Vagina (tissue), 2 donors: ENCODE measurements at places on chromosomes 12 and 14.

DNA sequence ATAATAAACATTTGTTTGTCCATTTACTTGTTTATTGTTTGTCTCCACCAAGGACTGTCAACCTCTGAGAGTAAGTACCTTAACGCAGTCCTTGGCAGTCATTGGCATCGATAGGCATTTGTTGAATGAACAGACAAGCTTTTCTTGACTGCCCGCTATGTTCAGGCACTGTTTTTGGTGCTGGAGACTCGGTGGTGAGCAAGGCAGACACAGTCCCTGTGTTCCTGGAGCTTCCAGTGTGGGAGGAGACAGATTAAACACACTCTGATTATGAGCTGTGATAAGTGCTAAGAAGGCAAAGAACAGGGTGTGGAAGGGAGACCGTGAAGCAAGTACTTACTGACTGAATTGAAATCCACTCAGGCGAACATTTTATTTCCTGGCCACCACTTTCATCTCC lies 1.2 kb downstream of the ATP6V0A2 start:
- no peak for DNase-seq

DNA sequence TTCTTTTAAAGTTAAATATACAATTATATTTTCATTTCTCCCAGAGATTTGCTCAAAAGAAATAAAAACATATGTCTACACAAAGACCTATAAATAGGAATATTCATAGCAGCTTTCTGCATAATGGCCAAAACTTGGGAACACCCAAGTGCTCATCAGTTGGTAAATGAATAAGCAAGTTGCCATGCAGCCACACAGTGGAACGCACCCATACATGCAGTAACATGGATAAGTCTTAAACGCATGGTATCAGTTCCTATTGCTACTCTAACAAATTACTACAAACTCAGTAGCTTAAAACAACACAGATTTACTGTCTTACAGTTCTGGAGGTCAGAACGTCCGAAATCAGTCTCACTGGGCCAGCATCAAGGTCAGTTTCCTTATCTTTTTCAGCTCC lies 78.5 kb downstream of the DPF3 start:
- DNase-seq, result no peak

DNA sequence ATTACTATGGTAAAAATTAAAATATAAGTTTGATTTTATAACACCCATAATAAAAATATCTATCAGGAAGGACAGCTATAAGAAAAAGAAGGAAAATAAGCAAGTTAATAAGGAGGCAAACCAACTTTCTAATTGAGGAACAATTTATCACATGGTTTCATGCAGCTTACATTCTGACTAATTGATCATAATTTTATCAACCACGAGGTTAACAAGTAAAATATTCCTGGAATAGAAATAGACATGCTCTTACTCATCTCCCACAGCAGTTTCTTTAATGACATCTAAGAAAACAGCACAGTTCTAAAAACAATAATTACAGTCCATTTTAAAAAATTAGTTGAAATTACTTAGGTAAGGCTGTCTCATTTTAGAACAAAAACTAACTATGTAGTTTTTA lies 130.8 kb upstream of the KRR1 start:
- no peak for DNase-seq

DNA sequence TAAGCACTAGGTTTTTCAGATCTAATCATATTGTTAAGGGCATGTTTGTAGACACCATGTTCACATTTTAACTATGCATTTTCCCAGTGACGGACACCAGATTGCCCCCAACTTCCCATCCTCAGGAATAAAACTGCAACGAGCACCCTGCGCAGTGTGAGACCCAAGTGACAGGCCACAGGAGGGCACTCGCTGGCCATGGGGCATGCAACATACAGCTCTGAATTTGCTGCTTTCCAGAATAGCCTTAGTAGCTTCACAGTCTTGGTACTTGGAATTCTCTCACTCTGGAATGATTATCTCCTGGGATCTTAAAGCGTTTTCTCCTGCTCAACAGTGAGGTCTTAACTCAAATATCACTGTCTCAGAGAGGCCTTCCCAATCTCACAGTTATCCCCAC lies 972 bp upstream of the DDX47 start:
- DNase-seq, result no peak

GRCh38 chr12:68454892-68455291 lies 122.7 kb upstream of the MDM1 start:
- no peak for DNase-seq

GRCh38 chr12:104737791-104738301 lies 220.2 kb downstream of the SLC41A2 start:
- DNase-seq, result no peak

DNA sequence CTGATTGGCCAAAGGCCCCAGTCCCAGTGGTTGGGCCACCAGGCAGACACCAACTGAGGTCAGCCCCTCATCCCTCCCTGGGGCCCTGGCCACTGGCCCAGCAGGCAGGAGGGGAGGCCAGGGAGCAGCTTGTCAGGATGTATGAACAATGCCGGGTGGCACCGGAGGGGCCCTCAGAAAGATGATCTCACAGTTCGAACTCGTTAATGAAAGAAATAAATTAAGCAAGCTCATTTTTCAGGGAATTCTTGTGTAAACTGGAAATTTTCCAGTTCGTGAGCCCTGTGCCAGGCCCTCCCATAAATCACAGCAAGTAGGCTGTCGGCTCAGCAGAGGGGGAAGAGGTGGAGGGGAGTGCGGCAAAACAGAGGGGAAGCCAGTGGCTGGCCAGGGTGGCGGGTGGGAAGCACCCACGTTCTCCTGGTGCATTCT lies 177.0 kb upstream of the VASH1 start:
- no peak for DNase-seq

DNA sequence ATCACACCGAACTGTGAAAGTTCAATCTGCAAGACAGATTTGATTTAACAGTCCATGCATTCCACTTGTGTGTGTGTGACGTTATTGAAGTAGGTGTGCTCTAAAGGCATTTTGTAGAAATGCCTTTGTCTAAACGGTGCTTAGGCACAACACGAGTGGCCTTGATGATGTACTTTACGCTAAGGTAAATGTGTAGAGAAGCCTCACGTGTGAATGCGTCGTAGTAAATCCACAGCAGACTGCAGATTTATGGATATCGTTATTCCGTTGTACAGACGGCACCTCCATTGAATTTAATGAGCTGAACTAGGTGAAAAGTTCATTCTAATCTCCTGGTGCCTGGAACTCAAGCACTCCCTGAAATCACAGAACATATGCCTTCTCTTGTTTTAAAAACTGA lies 202.8 kb upstream of the STXBP6 start:
- DNase-seq, result no peak

- DNase-seq, result no peak
These were observed 13.5 kb upstream of the TNFAIP2 start for GRCh38 chr14:103109535-103110441.
